Cardiac septum (tissue), 1 donor: ENCODE measurements at places on chromosomes 1 and 21.

DNA sequence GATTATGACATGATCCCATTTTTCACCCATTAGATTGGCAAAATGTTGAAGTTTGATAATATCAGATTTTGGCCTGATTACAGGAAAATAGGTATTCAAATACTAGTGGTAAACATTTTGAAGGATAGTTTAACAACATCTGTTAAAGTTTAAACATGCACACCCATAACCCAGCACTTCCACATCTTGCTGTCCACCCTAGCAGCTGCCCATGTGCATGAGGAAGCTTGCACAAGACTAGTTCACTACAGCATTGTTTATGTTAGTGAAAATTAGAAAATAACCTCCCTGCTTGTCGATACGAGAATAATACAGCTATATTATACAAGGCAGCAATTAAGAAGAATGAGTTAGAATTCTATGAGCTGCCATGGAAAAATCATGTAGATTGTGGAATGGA, 127.6 kb downstream of the C1orf21 start:
- DNase-seq = no peak

GRCh38 chr1:92943502-92943847, 17.8 kb downstream of the DIPK1A start:
- DNase-seq = no peak

DNA sequence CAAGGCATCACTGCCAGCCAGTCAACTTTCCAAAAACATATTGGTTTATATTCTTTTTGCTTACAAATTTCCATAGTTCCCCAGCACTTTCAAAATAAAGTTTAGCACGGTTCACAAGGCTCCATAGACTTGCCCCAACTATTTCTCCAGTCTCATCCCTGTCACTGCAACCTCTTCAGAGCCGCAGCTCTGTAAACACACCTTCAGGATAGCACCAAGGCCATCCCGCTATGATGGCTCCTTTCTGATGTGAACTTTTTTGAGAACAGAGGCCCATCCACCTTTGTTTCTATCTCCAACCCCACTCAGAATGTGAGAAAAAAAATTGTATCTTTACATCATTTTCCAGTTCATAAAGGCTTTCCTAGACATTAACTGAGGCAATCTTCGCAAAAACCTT, 26.3 kb downstream of the PGM1 start:
- DNase-seq = no peak

DNA sequence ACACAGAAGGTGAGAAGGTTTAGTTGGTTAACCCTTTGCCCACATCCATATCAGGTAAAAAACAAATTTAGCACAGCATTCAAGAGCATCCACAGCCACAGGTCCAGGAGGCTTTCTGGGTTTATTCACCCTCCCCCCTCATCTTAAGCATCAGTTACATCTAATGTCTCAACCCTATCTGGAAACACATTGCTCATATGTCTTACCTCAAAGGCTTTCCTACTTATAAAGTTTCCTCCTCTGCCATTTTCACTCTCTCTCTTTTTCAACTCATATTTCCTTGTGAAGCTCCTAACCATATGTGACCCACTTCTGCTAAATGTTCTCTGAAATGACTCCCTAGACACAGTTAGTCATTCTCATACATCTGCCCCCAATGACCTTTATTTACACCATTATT, 47.9 kb upstream of the RUNX1 start:
- DNase-seq = no peak

DNA sequence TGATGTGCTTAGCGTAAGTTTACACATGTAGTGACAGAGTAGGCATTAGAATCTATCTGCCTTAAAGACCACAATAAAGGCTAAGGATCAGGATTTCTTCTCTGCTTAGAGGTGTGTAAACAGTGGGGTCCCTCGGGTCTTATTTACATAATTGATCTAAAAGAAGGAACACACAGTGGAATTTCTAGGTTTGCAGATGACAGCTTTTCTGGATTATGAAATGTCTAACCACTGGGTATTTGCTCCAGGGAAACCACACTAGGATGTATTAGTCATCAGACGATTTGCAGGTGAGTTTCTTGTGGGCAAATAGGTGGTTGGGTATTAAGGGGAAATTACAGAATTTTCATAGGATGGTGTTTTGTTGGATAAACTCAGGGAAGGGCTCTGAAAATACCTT, 5.8 kb downstream of the LRRC8D start:
- DNase-seq = no peak
